ENCODE measurements at places on chromosomes 2 and 18.

DNA sequence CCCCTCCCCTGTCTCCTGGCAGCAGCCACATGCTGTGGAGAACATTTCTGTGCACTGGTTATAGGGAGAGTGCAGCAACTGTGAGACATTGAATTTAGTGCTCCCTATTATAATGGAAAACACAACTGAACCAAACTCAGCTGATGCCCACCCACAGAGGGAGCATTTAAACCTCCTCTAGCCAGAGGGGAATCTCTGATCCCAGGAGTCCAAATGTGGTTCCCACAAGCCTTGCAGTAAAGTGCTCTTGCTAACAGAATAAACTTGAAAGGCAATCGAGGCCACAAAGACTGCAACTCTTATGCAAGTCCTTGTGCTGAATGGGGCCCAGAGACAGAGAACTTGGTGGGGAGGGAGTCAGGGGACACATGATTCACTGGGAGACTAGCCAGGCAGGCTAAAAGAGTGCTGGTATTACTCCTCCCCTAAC, 638.8 kb upstream of the VRK2 start:
- no peak for DNase-seq

- DNase-seq: no peak
These were observed 379.6 kb downstream of the MTX2 start for GRCh38 chr2:176648700-176649297.

DNA sequence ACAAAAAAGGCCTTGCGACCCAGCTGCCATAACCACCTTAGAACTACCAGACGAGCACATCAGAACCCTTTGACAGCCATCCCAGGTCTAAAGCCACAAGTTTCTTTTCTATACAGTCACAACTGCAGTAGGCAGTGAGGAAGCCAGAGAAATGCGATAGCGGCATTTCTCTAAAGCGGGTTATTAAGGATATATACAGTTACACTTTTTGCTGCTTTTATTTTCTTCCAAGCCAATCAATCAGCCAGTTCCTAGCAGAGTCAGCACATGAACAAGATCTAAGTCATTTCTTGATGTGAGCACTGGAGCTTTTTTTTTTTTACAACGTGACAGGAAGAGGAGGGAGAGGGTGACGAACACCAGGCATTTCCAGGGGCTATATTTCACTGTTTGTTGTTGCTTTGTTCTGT, 48.8 kb downstream of the FEZ2 start:
- DNase-seq: no peak

- no peak for DNase-seq
These were observed 187.0 kb upstream of the HDAC4 start for GRCh38 chr2:239587841-239588240.

Data from activated T-cell treated with anti-CD3 and anti-CD28 coated beads for 48 hours (primary cell).